NCI-H2107 (cell line): ENCODE measurements at places on chromosomes 1 and 21.

DNA sequence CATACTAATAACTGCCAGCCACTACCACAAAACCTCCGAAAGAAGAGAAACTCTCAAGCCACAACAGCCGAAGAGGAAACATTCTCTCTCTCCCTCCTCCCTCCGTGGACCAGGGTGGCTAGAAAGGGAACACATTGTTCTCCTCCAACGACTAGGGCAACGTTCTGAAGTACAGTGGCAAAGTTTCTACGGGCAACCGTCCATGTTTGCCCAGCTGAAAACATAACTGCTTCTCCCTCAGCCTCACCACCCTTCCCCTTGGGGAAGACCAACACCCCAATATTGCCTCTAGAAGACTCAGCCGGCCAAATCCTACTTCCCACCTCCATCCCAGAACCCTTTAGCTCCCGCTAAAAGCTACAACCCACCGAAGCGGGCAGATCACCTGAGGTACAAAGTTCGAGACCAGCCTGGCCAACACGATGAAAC, 2.0 kb downstream of the GLUL start:
- DNase-seq: no peak

DNA sequence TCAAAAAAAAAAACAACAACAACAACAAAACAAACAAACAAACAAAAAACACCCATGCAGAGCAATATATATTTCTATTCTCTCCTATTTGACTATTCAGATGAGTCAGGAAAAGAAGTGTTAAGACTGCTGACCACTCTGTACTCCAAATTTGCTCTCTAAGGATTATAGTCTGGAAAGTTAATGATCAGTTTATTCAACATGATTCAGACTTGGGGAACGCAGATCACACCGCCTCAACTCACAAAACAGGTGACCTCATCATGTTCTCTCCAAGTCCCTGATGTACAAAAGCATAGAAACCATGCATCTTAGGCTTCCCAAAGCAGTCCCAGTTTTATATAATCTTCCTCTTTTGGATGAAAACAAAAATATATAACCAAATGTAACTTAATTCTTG, 51.9 kb upstream of the PRRC2C start:
- no peak for DNase-seq

DNA sequence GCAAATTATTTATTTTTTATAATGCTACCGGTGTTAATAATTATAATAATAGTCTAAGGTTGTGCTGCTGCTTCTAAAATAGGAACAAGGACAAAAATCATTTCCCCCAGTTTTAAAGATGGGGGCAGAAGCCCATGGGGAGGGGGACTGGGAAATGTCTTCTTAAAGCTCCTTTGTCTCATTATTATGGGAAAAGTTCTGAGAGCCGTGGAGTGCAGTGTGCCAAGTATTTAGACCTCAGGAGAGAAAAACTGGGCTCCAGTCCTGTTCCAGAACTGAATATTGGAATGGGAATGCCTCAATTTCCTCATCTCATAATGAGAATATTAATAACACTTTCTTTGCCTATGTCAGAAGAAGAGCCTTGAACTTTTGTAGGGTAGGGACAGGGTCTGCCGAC, 40.9 kb upstream of the ATF3 start:
- no peak for DNase-seq

GRCh38 chr1:95097426-95097825, 19.7 kb upstream of the TLCD4 start:
- no peak for DNase-seq

DNA sequence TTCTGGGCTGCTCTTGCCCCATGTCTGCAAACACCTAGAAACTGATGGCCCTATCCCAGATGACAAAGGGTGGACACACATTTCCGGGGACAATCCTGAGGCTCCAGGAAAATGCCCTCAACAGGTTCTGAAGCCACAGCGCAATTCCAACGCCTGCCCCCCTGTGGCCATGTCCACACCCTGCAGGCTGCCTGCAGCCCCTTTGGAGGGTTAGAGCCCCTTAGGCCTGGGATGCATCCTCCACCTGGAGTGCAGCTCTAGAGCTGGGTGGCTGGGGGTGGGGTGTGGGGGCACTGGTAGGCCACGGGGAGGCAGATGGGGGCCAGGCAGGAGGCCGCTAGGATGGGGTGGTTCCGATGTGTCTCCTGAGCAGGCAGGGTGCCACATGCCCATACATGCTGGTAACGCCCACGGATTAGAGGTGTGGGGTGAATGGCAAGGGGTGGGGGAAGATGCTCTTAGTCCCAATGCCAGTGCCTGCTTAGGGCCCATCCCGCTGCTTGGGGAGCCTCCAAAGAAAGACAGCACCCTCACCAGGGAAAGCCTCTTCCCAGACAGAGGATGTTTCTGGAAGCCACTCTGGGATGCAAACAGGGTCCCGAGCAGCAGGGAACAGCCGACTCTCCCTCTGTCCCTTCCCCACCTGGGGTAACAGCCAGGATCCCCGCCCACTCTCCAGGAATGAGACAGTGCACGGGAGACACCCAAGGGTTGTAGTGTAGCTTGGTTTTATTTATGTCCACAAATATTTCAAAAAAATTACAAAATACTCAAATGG, 34.0 kb downstream of the SLC45A1 start:
- DNase-seq: no peak

DNA sequence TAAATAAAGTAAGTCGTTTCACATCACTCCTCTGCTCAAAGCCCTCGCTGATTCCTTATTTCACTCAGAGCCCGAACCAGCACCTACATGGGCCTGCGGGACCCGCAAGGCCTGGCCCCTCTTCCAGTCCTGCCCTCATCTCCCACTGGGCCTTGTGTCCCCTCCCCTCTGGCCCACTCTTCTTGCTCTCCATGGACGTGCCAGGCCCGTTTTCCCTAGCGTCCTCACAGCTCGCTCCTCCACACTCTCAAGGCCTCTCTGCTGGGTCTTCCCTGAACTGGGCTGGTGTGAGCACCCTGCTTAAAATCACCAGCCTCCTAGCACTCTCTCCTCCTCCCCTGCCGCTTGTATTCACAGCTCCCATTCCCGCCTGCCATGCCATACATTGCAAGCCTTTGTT, 237.9 kb downstream of the FOXD2 start:
- no peak for DNase-seq

DNA sequence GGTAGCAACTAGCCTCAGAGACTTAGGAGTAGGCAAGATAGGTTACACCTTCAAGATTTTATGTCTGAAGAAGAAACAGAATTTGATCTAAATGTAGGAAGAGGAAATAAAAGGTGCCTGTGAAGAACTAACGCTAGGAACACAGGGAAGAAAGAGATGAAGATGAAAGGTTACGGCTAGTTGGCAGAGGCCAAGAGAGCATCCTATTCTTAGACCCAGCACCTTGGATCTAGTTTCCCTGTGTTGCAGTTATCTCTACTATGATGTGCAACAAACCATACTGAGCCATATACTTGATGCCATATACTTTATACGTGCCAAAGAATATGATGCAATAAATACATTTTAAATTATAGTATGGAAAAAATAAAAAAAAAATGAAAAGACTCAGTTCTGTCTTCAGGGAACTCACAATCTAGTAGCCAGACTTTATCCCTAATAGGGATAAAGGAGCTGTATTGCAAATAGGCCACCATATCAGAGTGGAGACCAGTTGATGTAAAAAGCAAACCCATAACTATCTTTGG, 181.1 kb downstream of the PBX1 start:
- no peak for DNase-seq

DNA sequence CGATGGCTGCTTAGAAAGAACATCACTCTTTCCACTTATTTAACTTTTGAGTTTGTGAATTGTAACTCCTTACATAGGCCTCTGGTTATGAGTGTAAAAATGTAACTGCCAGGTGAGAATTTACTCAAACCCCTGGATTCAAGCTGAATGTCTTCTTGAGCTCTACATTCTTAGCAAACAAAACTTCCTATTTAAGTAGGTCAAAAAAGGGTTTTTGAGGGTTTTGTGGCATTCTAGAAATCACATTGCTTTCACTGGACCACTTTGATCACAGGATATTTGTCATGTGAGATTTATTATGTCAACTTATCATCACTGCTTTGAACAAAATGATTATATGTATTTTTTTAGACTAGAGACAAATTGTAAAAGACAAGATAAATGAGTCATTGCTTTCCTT, 5.7 kb downstream of the IL23R start:
- no peak for DNase-seq
